B cell (primary cell): ENCODE measurements at places on chromosomes 3 and 15.

- no peak for DNase-seq
Observed at GRCh38 chr3:9399746-9400145, 2.3 kb downstream of the SETD5 start.

DNA sequence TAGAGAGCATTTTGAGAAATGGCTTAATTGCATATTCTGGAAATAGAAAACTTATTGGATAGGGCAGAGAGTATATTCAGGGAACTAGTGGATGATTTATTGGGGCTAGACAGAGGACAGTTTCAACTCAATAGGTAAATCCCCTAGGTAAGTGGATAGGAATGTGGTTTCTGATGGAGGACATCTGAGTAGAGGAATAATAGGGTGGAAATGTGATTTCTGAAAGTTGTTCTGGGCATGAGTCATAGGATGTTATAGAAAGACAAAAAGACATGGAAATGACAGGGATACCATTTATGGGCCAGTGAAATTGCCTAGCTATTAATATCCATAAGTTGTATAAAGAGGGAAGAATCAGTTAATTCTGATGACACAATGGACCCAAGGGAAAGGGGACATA is 563.3 kb upstream of the GOLIM4 start:
- no peak for DNase-seq

DNA sequence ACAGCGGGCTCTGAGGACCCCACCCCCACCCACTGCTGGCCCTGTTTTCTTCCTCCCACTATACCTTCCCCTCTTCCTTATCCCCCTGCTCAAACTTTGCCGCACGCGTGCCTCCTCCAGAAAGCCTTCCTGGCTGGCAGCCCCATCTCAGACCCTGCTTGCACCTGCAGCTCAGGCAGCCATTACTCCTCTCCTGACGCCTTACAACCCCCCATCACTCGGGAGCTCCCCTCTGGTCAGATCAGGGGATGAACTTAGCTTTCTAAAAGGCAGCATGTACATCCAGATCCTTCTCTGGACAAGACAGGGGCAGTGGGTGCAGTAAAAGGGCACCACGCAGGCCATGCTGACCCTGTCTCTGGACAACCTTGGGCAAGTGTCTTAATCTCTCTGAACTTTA is 94.5 kb downstream of the SEC22A start:
- no peak for DNase-seq

- DNase-seq, result no peak
Observed at GRCh38 chr3:192870822-192871221, 46.8 kb downstream of the MB21D2 start.
